ENCODE measurements at places on chromosomes 16 and 17.

- no peaks in the 10 kb centered on the region for H3K36me3 ChIP-seq
- H3K4me3 ChIP-seq: no peak overlapping the region
- no peak overlapping the region for H3K27ac ChIP-seq
- H3K4me1 ChIP-seq: peaks cover 9% of the 10 kb centered on the region
Observed at GRCh38 chr16:89187032-89187769, 13.1 kb downstream of the SLC22A31 start.

DNA sequence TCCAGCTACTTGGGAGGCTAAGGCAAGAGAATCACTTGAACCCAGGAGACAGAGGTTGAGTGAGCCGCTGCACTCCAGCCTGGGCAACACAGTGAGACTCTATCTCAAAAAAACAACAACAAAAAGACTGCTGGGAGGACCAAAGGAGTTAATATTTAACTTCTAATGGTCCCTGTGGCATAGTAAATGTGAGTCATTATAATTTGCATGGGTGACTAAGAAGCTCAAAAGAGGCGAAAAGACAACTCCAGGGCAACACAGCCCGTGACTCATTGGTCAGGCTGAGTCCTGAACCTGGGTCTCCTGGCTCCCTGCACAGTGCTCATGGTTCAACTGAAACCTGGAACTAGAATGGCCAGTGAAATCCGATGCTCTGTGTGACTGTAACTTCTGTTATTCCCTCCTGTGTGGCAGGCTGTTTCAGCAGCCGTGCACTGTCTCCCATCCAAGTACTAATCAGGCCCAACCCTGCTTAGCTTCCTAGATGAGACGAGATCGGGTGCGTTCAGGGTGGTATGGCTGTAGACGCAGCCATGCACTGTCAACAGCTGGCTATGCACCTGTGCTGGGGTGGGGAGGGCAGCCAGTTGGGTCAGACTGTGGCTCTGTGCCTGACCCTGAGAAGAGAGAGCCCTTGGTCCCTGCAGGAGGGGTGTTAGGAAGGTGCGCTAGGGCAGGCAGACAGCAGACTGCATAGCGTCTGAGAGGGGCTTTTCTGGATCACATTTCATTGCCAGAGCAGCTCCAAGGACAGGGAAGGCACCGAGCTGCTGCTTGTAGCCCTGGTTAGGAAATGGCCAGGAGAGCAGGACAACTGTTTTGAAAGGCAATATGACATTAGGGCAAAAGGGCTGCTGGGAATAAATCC, 14.5 kb upstream of the GPRC5C start:
- no peak for DNase-seq
- H3K4me3 ChIP-seq: no peak overlapping the region
- no peaks in the 10 kb centered on the region for H3K27me3 ChIP-seq
- H3K4me1 ChIP-seq: peaks cover 13% of the 10 kb centered on the region
- no peak overlapping the region for H3K27ac ChIP-seq

GRCh38 chr17:51948128-51948527, 210.4 kb downstream of the CA10 start:
- no peaks in the 10 kb centered on the region for H3K4me1 ChIP-seq
- H3K27ac ChIP-seq: no peak overlapping the region
- H3K36me3 ChIP-seq: no peaks in the 10 kb centered on the region
- H3K4me3 ChIP-seq: no peak overlapping the region
- no peaks in the 10 kb centered on the region for H3K27me3 ChIP-seq

DNA sequence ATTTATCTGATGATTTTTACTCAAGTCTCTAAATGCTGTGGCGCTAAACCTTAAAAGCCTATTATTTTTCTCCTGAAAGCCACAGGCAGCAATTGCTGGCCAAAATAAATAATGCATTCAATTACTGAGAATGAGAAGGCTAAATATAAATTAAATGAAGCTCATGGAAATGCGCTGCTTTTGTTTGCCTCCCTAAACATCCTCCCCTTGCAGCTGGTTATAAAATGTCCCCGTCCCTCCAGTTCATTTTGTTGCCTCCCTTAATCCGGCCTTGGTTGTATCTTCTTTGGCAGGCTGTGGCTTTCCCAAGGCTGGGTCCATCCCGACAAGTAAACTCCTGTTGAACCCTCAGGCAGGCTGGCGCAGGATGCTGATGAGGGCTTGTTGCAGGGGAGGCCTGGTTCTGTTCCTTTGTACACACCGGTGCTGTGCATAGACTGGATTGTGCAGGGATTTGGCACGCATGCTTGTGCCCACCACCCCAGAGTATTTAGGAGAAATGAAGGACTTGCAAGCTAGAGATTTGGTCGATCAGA, 62.7 kb downstream of the KNOP1 start:
- H3K27ac ChIP-seq: no peak overlapping the region
- no peaks in the 10 kb centered on the region for H3K27me3 ChIP-seq
- DNase-seq: no peak

GRCh38 chr17:39484178-39484577, 22.9 kb downstream of the CDK12 start:
- no peaks in the 10 kb centered on the region for H3K36me3 ChIP-seq
- H3K27ac ChIP-seq: no peak overlapping the region
- H3K4me1 ChIP-seq: no peaks in the 10 kb centered on the region
- H3K27me3 ChIP-seq: no peaks in the 10 kb centered on the region
- no peak for DNase-seq
- H3K4me3 ChIP-seq: no peak overlapping the region

- H3K27me3 ChIP-seq: no peaks in the 10 kb centered on the region
- peaks cover 21% of the 10 kb centered on the region for H3K4me1 ChIP-seq
- no peak for DNase-seq
- H3K36me3 ChIP-seq: no peaks in the 10 kb centered on the region
- H3K4me3 ChIP-seq: no peak overlapping the region
Observed at GRCh38 chr17:10116267-10116666, 82.1 kb downstream of the GAS7 start.

DNA sequence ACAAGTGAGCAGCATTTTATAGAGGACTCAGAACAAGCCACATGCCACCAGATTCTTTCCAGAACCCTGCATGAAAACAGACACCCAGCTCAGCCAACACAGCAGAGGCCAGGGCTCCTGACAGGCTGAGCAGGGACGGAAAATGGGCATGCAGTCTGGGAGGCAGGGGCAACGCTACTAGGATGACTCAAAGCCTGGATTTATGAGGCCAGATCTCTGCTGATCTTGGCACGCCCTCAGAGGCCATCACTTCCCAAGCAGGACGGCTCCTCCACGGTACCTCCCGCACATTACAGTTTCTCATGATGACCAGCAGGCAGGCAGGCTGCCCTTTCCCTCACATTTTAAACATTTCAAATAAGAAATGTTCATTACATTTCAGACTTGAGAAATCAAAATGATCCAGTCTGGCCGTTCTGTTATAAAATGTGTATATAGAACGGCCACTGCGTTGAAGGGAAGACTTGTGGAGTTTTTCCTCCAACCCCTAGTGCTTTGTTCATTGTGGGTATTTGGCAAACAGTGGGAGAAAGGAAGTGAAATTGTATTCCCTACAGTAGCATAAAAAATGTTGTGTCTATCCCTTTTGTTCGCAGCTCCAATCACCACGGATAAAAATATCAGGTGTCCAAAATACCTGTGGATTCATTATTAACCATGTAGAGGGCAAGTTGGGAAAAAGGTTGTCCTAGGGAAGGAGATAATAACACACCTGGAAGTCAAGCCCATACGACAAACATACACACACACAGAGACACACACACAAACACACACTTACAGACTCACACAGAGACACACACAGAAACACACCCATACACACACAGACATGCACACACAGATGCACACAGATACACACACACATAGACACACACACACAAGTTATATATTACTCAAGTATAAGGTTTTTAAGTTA, 64.8 kb upstream of the ADAMTS18 start:
- no peak overlapping the region for H3K4me3 ChIP-seq
- no peaks in the 10 kb centered on the region for H3K36me3 ChIP-seq
- no peaks in the 10 kb centered on the region for H3K27me3 ChIP-seq
- no peak overlapping the region for H3K27ac ChIP-seq
- no peak for DNase-seq
- H3K4me1 ChIP-seq: peaks cover 10% of the 10 kb centered on the region

DNA sequence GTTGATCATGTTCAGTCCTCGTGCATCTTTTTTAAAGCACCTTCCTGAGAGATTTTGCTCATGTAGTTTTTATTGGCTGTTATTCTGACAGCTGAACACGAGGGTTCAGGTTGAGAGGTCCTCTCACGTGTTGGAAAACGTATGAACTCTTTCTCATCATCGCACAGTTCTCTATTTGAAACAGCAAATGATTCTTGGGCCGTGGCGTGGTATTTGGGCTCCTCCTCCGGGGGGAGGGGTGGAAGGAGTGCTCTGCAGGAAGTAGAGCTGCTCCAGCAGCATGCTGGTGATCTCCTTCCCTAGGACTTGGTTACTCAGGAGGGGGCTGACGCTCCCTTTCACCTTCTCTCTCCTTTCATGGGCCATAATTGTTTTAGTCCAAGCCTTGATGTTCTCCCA, 70.4 kb downstream of the KSR1 start:
- H3K36me3 ChIP-seq: no peaks in the 10 kb centered on the region
- H3K27me3 ChIP-seq: no peaks in the 10 kb centered on the region
- DNase-seq: peak; percentile 79
- H3K27ac ChIP-seq: peak overlapping the region; percentile 7
- peaks cover 59% of the 10 kb centered on the region for H3K4me1 ChIP-seq

DNA sequence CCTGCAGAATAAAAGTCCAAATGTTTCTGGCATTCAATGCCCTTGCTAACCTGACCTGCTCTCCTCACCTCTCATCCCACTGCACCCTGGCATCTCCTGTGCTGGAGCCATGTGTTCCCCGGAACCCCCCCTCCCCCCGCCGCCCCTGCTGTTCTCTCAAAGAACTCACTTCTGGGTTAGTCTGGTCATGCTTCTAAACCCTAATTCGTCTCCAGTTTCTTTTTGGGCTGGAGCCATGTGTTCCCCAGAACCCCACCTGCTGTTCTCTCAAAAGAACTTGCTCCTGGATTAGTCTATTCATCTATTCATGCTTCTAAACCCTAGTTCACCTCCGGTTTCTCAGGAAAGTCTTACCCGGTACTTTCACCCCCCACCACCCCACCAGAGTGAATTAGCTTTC, 808 bp upstream of the ALOX15 start:
- no peaks in the 10 kb centered on the region for H3K4me1 ChIP-seq
- no peak overlapping the region for H3K27ac ChIP-seq
- H3K27me3 ChIP-seq: no peaks in the 10 kb centered on the region

DNA sequence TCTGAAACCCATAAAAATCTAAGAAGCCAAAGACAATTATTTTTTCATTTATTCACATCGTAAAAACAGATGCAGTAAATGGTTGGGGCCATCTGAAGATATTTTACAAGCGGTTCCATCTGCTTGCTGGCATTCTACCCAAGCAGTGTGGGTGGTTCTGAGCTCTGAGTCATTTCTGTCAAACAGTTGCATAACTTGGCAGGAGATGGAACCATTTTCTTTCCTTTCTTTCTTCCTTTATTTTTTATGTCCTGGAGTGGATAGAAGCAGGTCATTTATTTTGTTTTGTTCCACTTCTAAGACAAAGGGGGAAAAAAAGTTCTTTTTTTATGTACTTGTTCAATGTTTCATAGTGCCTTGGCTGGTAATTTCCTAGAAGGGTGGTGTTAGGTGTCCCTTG, 1151.9 kb upstream of the GOT2 start:
- H3K4me1 ChIP-seq: no peaks in the 10 kb centered on the region
- H3K4me3 ChIP-seq: no peak overlapping the region
- peak; percentile 5 for DNase-seq
- H3K27me3 ChIP-seq: no peaks in the 10 kb centered on the region
- no peaks in the 10 kb centered on the region for H3K36me3 ChIP-seq

DNA sequence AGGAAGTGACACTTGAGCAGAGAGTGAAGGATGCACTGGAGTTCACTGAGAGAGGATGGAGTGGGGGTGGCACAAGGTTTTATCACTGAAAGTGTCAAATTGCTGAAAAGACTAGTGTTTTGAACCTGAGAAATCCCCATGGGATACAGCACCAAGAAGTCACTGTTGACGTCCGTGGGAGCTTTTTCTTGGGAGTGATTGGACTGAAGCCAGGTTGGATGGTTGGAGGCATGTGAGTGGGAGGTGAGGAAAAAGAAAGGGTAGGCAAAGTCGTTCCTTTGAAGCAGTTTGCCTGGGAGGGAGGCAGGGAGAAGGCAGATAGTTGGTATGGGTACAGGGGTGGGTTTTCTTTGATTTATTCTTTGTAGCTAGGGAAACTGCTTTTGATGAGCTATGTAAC, 39.9 kb upstream of the SDK2 start:
- DNase-seq: no peak
- no peak overlapping the region for H3K4me3 ChIP-seq
- H3K36me3 ChIP-seq: no peaks in the 10 kb centered on the region
- H3K27me3 ChIP-seq: no peaks in the 10 kb centered on the region

GRCh38 chr17:28911411-28912045, 8.6 kb upstream of the DHRS13 start:
- H3K4me1 ChIP-seq: no peaks in the 10 kb centered on the region
- H3K36me3 ChIP-seq: peaks cover 84% of the 10 kb centered on the region
- no peak for DNase-seq
- no peaks in the 10 kb centered on the region for H3K27me3 ChIP-seq
- H3K27ac ChIP-seq: no peak overlapping the region

All from thyroid gland (tissue), 4 donors.